ENCODE measurements at places on chromosomes 7 and 10.

DNA sequence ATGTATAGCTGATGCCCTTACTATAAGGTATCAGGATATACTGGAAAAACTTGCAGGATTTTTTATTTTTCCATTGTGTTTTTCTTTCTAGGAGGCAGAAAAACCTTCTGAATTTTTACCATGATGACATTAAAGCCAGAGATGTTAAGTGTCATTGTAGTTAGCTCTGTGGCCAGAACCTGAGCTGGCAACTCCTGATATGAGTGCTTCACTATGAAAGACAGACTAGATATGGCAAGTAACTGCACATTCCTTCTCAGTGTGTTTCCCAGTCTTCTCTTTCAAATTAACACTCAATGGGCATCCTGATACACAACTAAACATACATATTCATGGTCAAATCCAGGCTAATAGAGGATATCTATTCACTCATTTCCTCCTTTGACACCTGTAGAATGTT lies 166.2 kb downstream of the CTTNBP2 start:
- DNase-seq: no peak

- no peak for DNase-seq
Observed at GRCh38 chr7:123580406-123581161, 21.0 kb upstream of the ASB15 start.

- DNase-seq: no peak
Observed at GRCh38 chr7:155237297-155237696, 60.4 kb upstream of the INSIG1 start.

- no peak for DNase-seq
Observed at GRCh38 chr10:87966459-87966858, 103.0 kb downstream of the PTEN start.

DNA sequence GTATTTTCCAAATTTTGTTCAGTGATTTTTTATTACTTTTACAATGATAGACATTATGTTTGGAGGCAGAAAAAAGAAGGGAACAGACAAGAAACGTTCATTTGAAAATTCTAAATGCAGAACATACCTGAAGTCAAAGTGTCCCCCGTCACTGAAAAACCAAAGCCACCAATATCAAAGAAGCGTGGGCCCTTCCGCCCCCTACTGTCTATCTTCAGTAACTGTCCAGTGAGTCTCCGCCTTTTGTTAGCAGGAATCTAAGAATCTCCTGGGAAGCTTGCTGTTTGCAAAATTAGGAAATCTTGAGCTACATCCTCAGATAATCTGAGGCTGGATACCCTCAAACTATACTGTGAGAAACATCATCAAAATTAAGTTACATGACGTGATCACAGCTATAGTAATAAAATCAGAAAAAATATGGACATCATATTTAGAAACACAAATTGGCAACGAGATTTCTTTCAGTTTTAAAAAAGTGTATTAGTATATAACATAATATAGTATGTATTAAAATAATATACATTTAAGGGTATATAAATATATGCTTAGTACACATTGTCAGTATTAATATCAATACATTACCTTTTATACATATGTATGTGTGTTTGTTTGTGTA lies 169.3 kb upstream of the AKR1E2 start:
- DNase-seq: no peak

GRCh38 chr7:149286811-149287400 lies 24.9 kb downstream of the ZNF783 start:
- DNase-seq: no peak

DNA sequence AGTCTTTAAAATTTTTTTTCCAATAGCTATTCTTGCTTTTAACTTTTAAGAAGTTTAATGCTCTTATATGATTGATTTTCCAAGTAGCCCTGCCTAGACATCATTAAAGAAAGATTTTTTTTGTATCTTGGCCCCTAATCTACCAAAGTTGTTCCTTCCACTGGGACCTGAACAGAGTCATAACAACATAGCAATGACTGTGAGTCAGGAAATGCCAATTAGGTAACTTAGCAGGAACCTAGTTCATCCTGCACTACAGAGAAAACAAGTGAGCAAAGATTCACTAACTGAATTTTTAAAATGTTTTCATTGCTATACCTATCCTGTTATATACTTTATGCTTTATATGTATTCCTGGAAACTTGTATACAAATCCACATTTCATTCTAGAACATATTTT lies 284.7 kb downstream of the BICC1 start:
- DNase-seq: no peak

DNA sequence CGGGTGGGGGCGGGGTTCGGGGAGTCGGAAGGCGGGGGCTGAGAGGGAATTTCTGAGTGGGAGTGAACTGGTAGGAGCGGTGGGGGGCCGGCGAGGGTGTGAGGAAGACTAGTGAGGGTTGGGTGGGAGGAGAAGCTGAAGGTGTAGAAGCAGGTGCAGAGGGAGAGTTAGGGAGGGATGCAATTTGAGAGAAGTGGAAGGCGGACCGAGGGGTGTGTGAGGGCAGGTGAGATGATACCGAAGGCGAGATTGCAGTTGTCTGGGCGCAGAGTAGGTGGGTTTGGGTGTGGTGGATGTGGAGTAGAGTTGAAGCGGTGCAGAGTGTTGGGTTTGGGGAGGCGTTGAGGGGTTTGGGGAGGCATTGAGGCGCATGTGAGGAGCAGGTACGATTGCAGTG lies 643 bp downstream of the KAT6B start:
- DNase-seq: no peak

DNA sequence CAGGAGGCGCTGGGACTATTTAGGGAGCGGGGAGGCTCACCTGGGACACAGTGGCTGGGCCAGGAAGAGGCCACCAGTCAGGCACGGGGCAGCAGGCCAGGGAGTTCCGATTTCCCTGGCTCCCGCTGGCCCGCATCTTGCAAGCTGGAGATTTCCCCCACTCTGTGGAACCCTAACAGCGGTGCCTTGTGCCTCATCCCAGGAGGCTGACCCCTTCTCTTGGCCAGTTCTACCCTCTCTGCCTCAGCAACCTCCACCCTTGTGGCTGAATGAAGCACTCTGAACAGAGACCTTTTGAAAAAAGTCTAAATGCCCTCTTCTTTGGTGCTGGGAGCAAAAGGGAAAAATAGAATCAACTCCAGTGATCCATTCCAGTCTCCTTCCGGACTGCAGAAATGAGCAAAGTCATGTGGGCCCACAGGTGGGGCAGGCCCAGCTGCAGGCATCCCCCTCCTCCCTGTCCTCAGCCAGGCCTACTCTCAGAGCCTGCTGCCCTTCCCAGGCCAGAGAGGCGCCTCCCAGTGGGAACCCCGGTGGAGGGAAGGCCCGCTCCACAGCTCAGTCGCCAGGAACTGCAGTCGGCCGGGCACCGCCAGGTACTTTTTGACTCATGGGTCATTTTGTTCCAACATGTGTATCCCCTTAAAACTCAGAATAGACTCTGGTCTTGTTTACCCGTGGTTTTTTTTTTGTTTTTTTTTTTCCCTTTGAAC lies 155.5 kb downstream of the ZNF248 start:
- DNase-seq: no peak

- DNase-seq: no peak
Observed at GRCh38 chr7:139855498-139856270, 26.6 kb downstream of the TBXAS1 start.

- no peak for DNase-seq
Observed at GRCh38 chr7:114294036-114294435, 120.6 kb upstream of the FOXP2 start.

DNA sequence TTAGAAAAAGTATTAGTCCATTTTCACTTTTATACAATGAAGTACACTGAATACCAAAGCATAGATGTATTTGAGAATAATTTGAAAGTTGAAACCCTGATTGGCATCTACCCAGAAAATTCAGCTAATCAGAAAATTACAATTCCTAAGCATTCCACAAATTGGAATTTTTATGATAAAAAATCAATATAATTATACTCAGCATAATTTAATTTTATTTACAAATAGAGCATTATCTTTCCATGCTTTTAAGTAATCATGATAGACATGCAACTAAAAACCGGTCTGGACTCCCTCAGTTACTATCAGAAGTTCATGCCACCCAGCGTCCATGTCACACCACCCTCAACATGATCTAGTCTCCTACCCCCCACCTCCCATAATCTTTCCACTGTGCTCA lies 50.4 kb downstream of the ARL4A start:
- no peak for DNase-seq

DNA sequence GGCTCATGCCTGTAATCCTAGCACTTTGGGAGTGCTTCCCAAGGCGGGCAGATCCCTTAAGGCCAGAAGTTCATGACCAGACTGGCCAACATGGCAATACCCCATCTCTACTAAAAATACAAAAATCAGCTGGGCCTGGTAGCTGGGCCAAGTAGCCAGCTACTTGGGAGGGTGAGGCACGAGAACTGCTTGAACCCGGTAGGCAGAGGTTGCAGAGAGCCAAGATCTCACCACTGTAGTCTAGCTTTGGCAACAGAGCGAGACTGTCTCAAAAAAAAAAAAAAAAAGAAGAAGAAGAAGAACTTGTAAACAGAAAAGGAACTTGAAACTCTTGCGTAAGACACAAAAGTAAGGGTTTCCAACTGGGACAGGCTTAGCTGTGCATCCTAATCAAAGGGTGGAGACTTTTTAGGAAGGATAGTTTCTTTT lies 5.6 kb upstream of the IFIT2 start:
- no peak for DNase-seq

- no peak for DNase-seq
Observed at GRCh38 chr7:22725585-22725984, 1.4 kb upstream of the IL6 start.

- peak; percentile 53 for DNase-seq
Observed at GRCh38 chr7:155963356-155963755, 151.1 kb upstream of the SHH start.

DNA sequence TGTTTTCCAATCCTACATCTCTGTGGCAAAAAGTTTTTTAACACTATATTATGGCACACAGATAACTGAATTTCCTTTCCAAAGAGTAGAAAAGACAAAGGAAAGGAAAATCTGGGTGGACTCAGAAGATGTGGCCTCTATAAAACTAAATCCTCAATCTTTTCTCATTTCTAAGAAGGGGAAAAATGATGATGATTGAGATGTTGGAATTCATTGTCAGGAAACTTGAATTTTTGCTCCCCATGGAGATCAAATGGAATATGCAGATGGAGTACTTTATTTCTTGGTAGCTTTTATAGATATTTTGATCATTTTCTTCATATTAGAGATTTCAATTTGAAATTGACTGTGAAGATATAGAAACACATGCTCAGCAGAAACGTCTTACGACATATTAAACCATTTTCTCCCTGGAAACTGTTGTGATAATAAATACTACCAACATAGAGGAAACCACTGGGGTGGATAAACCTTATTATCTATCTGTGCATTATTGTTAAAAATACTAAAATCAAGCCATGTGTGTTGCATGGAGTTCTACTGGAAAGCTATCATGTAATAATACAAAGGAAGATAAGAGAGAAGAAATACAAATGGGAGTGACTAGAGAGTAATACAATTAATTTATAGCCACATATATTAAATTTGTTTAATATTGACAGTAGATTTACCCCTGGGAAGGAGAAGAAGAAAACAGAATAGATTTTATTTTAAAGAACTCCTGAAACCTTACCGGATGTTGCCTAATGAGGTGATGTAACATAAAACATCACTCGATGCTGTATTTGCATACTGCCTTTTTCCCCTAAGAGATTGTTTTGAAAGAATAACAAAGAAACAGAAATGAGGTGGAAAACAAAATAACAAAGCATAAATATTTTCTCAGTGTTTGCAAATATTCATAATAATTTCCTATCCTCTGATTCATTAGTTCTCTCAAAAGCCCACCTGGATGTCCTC lies 931.2 kb upstream of the C7orf33 start:
- DNase-seq: no peak

- no peak for DNase-seq
Observed at GRCh38 chr7:358352-358751, 68.4 kb downstream of the FOXL3 start.

- no peak for DNase-seq
Observed at GRCh38 chr10:109862041-109862440, 61.3 kb downstream of the XPNPEP1 start.

GRCh38 chr7:44059219-44060090 lies 5.9 kb downstream of the PGAM2 start:
- peak; percentile 58 for DNase-seq

DNA sequence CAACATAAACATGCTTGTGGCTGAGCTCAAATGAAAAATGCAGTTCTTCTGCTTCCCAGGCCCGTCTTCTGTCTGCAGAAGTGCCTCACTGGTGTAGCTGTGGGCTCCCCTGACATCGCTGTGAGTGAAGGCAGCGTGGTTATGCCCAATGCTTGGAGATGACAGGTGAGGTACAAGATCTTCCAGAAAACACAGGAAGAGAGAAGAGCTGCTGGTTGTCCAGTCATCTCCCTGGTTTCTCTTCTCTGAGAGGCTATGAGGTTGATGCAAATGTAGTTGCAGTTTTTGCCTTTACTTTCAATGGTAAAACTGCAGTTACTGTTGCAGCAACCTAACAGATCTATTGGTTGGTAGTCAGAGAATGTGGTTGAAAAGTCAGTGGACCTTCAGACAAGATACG lies 223.6 kb downstream of the GATA3 start:
- no peak for DNase-seq

DNA sequence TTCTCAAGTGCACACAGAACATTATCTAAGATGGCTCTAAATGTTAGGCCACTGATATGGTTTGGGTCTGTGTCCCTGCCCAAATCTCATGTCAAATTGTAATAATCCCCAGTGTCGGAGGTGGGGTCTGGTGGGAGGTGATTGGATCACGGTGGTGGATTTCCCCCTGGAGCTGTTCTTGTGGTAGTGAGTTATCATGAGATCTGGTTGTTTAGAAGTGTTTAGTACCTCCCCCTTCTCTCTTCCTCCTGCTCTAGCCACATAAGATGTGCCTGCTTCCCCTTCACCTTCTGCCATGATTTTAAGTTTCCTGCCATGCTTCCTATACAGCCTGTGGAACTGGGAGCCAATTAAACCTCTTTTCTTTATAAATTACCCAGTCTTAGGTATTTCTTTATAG lies 11.2 kb upstream of the GSTK1 start:
- DNase-seq: no peak

DNA sequence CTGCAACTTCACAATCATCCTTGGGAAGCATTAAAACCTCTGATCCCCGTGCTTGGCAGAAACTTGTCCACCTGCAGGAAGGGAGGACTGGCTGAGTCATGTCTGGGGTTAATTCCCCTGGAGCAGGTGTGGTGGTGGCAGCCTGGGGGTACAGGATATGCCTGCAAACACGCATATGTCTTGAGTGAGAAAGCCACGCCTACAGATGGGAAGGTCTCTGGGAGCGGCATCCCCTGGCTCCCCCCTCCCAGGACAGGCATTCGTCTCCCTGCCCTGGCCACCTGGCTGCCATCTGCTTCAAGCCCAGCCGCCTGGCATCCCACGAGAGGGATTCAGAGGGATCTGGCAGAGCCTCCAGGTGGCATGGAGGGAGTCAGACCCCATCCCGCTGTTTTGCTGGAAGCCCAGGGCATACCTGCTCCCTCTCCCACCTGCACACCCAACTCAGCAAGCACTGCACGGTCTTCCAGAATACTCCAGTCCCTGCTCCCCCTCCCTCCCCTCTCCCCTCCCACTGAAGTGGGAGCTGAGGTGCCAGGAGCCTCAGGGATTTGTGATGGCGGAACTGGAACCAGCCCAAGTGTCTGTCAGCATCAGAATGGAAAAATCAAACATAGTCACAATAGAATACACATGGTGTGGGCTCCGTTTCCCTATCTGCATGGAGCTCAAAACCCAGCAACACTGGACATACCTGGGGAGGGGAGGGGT lies 61.0 kb downstream of the CAMK2B start:
- no peak for DNase-seq

- no peak for DNase-seq
Observed at GRCh38 chr7:149584530-149584929, 86.9 kb upstream of the ZNF746 start.

GRCh38 chr10:62779487-62780248 lies 24.9 kb upstream of the ADO start:
- no peak for DNase-seq

- DNase-seq: no peak
Observed at GRCh38 chr10:49837051-49837478, 74.9 kb upstream of the OGDHL start.

GRCh38 chr10:97584798-97585438 lies 729 bp downstream of the HOGA1 start:
- no peak for DNase-seq

Measured in coronary artery (tissue), 2 donors.